NCI-H2227 treated with DMSO at 0.1 percent for 48 hours (cell line): ENCODE measurements at places on chromosomes 3 and 15.
A peak's percentile ranks its signal among the peaks of the same experiment; 100 is the strongest.

DNA sequence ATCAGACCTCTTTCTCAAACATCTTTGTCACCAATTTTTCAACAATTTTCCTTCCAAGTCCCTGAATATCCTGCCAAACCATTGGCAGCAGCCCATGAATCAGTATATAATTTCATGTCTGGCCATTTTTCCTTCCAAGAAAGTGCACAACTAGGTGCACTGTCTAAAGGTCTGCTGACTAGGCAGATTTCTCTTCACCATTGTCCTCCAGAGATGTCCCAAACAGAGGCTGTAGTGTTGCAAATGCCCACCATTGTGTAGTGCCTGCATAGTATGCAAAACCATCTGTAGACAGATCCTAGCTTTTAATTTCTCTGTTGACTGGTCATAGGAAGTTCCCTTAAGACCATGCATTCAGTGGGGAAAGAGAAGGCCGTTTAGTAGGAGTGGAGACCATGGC lies 25.0 kb upstream of the GOLGA6L2 start:
- DNase-seq = no peak

DNA sequence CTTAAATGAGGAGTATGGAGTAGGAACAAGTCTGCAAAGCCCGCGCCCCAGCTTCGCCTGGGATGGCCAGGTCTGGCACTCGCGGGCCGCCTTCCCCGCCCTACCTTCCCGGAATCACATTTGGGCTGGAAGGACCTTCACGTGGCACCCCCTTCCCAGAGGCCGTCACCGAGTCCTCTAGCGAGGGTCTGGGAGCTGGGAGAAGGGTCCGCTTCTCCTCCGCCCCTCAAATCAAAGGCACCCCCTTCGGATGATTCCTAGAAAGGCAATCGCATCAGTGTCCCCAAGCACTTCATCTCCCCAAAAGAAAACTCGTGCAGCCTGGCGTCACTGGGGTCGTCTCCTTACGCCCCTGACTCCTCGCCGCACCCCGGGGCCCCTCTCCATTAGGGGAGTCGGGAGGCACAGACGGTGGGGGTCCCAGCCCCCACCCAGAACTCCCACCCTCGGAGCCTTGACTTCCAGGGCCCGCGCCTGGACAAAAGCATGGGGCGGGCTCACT lies 380 bp downstream of the MYLK start:
- DNase-seq = no peak

DNA sequence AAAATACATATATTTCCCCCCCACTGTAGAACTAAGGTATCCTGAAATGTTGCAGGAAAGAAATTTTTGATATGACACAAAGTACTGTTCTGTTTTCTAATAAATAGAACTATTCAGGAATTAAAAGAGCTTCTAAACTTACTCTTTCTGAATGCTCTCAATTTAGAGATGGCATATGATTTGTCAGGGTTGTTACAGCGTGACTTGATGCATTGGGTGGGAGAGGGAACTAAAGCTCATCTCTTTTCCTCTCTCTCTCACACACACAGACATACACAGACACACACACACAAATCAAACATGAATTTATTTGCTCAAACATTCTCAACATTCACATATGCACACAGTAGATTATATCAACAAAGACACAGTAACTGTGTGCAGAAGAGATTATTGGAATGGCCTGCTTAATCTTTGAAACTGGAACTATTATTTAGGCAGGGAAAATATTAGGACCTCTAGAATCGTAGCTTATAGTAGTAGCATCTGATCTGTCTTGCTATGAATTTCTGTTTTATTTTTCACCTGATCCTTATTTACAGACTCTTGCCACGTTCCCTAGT lies 807.4 kb upstream of the GBE1 start:
- DNase-seq = no peak

GRCh38 chr15:40104865-40105516 lies 3.7 kb downstream of the BMF start:
- DNase-seq = peak; percentile 64
